Fibroblast of skin of abdomen (primary cell): ENCODE measurements at places on chromosomes 12 and 14.

GRCh38 chr12:9980126-9980525 is 8.9 kb downstream of the CLEC12A start:
- DNase-seq: no peak

GRCh38 chr12:6826125-6826733 is 2.0 kb upstream of the P3H3 start:
- no peak for DNase-seq

GRCh38 chr14:97709552-97709951 is 912.4 kb downstream of the VRK1 start:
- no peak for DNase-seq

DNA sequence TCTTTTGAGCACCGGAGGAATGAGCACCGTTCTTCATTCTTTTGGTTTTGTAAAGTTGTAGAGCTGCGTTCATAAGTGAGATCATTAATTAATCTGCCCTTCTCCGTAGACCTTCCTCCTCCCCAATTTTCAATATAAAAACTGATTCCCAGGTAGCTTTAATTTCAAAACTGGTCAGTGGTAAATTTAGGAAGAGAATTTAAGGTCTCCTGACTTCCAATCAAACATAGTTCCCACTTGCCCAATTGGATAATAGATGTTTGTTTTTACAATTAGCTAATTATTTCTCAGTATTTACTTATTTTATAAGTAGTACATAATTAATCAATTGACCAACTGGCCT is 27.2 kb upstream of the YBX3 start:
- DNase-seq: no peak

GRCh38 chr14:73739899-73740617 is 25.9 kb upstream of the PNMA1 start:
- DNase-seq: no peak

- DNase-seq: no peak
These were observed 4.6 kb downstream of the SSH1 start for GRCh38 chr12:108852674-108853309.

- DNase-seq: no peak
These were observed 443.9 kb downstream of the TMEM132D start for GRCh38 chr12:129459886-129460285.

DNA sequence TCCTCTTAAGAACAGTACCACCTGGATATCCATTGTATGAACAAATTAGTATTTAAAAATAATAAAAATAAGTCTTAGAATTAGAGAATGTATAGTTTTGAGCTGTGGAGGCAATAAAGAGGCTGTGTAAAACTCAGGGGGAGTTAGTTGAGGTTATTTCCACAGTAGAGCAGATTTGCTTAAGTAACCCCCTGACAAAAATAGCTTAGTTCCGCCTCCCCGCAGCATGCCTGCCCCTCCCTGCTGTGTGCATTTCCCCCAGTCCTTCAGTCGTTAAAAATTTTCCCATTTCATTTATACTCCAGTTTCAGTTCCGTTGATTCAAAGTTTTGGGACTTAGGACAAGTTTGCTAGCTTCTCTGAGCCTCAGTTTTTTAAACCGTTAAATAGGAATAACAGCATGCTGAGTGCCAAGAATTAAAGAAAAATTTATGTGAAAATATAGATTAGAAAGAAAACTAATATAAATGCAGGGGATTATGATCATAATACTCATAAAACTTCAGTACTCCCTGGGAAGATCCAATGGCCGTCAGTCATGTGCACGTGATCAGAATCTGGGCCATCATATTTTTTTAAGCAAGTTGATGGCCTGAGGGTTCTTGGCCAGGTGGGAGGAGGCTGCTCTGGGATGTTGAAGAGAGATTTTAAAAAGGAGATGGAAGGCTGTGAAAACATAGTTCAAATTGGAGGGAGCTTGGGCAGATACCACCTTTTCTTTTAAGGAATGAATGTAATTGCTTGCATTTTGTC is 14.5 kb upstream of the SLC38A2 start:
- DNase-seq: peak; percentile 68

DNA sequence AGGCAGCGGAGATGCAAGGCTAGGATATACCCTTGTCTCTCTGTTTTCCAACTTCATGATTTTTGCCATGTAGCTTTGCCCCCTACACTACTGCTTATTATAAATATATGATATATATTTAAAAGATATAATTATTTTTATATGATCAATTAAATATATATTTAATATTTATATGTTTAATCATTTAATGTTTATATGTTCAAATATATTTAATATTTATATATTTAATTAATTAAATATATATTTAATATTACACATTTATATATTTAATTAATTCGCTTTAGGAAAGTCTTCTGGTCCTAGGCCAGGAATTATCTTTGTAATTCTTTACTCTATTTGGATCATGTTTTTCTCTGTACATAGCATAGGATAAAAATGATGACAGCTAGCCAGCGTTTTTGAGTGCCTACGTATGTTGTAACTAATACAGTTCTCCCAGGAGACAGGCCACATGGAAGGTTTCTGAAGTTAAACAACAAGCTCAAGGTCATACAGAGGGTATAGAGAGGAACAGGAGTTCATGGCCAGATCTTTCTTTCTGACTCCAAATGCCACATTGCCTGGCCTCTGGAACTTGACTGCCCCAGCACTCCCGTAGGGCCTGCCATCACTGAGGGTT is 192.5 kb downstream of the KCNA5 start:
- DNase-seq: no peak

- no peak for DNase-seq
These were observed 8.6 kb upstream of the FBRSL1 start for GRCh38 chr12:132481345-132481744.
